Activated CD4-positive, CD25-positive, alpha-beta regulatory T cell (primary cell): ENCODE measurements at places on chromosomes 5 and 9.
A peak's percentile ranks its signal among the peaks of the same experiment; 100 is the strongest.

DNA sequence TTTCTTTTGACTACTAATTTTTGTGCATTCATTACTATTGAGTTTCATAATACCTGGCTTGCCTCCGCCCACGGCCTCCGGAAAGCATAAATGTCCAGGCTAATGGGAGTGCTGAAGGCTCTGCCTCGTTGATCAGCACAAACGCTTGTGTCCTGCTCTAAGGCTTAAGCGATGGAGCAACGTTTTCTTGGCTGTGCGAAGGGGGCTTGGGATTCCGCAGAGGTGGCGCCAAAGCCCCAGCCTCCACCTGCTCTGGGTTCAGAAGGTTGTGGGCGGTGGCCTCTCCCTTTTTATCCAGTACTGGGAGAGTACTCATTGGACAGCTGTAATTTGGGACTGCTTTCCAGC, 19.7 kb downstream of the ANXA2R start:
- DNase-seq = no peak

- no peak for DNase-seq
Measured at GRCh38 chr5:33300209-33300742, 140.5 kb upstream of the TARS1 start.

- DNase-seq = no peak
Measured at GRCh38 chr5:106720367-106720766, 950.4 kb downstream of the EFNA5 start.

GRCh38 chr9:126561582-126561981, 52.1 kb upstream of the LMX1B start:
- DNase-seq = no peak

GRCh38 chr5:38154615-38155204, 103.6 kb upstream of the EGFLAM start:
- DNase-seq = no peak

- no peak for DNase-seq
Measured at GRCh38 chr9:104177676-104178075, 83.6 kb downstream of the SMC2 start.

GRCh38 chr9:134412298-134412711, 86.0 kb downstream of the RXRA start:
- DNase-seq = no peak

DNA sequence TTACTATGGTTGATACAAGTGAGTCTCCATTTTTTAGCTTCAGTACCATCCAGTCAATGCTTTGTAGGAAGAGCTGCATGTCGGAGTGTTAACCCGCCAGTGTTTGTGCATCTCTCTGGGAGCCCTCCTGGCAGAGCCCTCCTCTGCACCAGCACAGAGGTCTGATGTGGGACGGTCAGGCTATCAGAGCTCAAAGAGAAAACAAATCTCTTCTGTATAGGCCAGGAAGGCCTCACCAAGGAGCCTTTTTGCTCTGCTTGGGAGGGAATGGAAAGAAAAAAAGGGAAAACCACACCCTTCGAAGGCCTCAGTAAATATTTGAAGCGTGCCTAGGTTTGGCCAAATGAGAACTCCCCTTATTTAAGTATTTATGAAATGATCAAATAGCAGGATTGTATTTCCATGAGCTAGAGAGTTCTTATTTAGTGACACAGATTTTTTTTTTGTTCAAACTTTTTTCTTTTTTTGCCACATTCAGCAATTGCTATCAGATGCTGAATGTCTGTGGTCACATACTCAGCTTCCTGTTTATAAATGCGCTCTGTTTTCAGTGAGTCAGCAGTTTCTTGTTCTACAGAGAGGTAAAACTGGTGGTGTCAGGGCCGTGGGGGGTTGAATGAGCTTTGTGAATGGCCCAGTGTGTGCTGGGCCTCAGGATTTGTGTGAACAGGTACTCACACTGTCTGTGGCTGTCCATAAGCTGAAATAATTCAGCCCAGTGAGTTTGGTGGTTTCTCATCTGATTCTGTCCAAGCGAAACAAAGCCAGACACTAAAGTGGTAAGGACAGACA, 226.6 kb downstream of the SNX18 start:
- DNase-seq = peak; percentile 5

DNA sequence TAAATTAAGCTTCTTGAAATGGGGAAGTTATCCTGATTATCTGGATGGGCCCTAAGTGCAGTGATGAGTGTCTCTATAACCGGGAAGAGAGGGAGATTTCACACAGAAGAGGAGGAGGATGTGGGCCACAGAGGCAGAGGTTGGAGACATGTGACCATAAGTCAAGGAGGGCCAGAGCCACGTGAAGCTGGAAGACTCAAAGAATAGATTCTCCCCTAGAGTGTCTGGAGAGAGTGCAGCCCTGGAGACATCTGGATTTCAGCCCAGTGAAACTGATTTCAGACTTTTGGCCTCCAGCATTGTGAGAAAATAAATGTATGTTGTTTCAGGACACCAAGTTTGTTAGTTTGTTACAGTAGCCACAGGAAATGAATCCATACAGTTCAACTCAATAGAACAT, 442.9 kb downstream of the NTRK2 start:
- no peak for DNase-seq

DNA sequence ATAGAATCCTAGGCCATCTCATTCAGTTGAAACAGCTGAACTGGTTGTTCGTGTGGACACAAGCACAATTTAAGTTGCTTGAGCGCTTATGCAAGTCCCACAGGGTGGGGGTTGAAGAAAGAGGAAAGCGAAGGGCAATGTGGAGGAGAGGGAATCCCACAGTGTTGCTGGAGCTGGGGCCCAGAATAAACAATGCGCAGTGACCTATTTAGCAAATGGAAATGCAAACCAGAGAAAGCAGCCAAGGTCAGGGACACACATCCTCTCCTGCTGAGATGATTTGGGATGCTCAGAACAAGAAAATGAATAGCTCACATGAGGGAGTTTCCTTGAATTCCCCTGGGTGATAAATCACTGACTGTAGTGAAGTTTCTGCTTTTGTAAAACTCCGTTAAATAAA, 838.3 kb downstream of the TLE4 start:
- no peak for DNase-seq

DNA sequence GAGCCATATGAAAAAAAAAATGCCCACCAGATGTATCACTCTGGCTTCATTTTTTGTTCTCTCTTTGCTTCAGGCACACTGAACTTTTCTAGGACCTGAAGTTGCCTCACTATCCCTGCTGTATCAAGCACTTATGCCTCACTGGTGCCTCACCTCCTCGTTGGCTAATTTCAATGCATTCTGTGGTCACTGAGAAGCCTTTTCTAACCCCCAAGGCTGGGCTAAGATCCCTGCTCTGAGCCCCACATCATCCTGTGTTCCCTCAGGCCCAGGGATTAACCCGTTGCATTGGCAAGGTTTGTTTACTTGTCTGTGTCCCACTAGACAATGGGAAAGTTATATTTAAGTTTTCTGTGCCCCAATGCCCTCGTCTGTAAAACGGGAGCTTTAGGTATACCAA, 362.7 kb downstream of the OSTF1 start:
- no peak for DNase-seq

- no peak for DNase-seq
Measured at GRCh38 chr9:76322810-76323209, 71.4 kb downstream of the RFK start.

DNA sequence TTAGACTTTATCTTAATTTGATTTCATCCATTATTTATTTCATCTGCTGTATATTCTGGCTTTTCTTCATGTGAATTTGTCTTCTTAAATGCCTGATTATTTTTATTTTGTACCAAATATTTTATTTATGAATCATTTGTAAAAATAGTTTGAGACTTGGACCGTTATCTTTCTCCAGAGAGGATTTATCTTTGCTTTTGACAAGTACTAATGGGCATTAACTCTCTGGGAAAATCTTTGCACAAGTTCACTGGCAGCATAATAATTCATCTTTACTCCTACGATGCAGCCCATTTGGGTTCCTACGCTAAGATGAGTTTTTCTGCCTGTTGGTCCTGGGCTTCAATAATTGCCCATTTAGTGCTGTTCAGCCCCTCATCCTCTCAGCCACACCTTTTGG, 131.0 kb upstream of the RORB start:
- DNase-seq = no peak

GRCh38 chr9:18699764-18700163, 225.8 kb downstream of the ADAMTSL1 start:
- DNase-seq = no peak

DNA sequence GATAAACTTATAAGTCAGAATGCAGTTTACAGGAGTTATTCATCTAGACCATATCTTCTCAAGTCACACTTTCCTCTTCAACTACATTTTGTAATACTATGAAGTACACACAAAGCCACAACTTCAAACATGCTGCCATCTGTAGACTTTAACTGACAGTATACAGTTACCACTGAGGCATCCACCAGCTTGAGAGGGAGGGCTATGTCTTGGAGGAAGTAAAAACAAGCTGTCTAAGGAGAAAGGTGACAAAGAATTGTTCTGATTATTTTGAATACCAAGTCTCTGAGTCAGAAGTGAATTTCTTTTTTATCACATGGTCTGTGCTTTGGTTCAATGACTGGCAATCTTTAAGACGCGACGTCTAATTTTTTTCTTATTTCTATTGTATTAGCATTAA, 97.6 kb upstream of the CDH10 start:
- no peak for DNase-seq

- no peak for DNase-seq
Measured at GRCh38 chr9:92807757-92808725, 43.4 kb upstream of the BICD2 start.

DNA sequence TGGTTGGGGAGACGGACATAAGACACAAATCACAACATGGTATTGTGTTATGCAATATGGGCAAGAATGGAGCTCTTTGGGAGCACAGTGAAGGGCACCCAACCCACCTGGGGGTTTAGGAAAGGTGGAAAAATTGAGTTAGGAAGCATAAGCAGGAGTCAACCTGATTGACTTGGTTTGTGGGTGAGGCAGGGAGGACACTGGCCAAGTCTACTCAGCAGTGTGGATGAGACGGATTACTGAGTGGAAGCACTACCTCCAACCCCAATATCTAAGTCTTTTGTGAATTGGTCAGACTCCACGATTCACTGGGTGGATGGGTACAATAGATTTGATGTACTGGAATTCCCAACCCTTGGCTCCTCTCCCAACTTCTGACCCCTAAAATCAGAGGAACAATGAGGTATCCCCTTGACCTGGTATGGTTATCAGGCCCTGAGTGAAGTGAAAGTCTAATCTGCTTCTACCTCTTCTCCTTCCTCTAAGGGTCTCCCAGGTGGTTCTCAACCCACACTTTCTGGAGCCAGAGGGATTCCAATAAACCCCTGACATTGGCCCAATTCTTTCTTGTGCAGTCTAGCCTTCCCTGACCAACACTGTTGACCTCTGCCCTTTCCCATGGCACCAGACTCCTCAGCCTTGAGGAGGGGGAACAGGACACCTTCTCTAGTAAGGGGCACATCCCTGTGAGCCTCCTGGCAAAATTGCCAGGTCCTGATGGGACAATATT, 5.2 kb downstream of the EGR1 start:
- no peak for DNase-seq

DNA sequence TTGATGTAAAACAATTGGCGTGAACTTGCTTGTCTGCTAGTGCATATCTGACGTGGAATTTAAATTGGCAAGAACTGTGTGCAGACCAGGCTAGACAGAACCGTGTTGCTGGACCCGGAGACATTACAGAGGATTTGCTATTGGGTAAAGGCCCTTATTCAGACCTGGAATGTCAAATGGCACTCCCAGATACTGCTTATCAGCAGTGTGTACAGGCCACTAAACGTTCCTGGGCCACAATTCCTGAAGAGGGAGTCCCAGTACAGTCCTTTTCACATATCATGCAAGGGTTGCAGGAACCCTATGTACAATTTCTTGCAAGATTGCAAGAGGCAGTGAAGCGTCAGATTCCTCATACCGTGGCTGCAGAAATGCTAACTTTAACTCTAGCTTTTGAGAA, 13.5 kb upstream of the MCCC2 start:
- no peak for DNase-seq

GRCh38 chr9:1832960-1833359, 182.2 kb upstream of the SMARCA2 start:
- DNase-seq = no peak

DNA sequence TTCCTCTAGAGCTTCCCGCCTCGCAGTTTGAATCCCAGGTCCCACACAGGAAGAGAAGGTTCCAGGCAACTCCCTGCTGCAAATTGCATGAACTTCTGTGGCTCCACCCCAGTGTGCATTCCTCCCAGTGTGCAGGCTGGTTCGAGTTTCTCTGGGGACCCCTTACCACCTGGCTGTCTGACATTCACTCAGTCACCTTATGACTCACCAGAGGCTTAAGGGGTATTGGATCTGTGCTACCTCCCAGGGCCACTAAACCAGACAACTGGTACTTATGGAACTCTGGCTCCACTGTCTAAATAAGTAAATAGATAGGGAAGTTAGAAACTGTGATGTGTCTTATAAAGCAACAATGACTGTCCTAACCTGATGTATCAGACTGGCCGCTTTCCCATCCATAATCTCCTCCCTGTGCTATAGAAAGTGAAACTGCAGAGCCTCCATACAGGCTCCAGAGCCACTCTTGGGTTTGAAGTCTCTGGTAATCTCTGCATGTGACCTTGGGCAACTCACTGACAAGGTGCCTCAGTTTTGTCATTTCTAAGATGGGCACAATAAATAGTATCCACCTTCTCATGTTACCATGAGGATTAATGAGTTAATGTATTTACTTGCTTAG, 720.6 kb downstream of the SEMA5A start:
- no peak for DNase-seq

DNA sequence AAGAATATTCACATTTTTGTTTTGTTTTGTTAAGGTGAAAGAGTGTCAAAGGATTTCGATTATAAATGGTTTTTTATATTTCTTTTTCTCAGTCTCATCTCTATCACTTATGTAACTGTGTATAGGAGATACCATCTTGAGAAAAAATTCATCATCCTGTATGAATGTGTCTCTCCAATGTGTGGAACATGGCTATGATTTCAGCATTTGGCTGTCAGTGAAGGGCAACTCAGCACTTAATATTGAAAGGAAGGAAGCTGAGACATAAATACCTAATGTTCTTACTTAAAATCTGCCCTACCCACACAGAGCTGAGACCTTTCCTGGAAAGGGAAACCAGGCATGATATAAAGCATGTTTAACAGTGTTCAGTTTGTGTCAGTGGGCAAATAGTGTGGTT, 474.2 kb upstream of the RIOK2 start:
- no peak for DNase-seq

GRCh38 chr5:159263569-159263905, 447 bp downstream of the UBLCP1 start:
- no peak for DNase-seq

- DNase-seq = no peak
Measured at GRCh38 chr5:64530076-64530475, 24.3 kb downstream of the RGS7BP start.

DNA sequence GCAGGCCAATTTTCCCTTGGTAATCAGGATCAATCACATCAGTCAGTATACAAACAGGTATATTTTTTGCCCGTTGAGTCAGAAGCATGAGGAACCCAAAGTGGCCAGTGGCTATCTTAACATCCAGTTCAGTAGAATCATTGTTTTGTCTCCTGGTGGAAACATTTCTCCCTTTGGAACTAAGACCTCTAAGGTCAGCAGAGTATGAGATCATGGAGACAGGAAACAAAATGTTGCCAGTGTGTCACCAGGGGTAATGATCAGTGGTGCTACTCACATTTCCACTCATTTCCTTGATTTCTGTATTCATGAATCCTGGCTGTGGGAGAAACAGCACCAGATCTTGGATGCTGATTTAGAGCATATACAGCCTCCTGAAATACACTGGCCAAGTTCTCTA, 553.0 kb downstream of the CSNK1G3 start:
- no peak for DNase-seq
